ENCODE measurements at places on chromosomes 2 and 18.
A peak's percentile ranks its signal among the peaks of the same experiment; 100 is the strongest.

DNA sequence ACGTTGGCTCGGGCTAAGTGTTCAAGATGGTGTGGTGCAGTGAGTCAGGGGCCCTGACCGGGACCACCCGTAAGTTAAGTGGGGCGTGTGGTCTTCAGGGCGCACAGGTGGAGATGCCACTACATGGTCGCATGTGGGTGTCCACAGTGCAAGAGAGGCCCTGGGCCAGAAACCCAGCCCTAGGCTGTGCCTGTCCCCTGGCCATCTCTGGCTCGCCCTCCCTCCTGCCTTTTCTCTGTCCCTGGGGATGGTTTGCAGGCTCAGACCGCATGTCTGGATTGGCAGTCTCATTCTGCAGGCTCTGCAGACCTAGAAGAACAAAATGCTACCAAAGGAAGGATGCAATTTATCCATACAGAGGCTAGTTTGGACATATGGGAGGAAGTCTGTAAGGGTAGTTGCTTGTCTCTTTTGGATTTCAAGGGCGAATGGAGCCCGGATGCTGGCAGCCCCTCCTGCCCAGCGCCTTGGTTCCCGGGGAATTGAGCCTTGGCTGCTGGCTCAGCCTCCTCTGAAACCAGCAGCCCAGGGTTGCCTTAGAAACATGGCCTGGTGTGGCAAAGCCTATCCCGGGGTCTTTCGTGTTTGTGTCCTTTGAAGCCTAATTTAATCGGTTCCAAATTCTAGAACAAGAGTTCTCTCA is 417.5 kb upstream of the HS6ST1 start:
- DNase-seq = no peak

DNA sequence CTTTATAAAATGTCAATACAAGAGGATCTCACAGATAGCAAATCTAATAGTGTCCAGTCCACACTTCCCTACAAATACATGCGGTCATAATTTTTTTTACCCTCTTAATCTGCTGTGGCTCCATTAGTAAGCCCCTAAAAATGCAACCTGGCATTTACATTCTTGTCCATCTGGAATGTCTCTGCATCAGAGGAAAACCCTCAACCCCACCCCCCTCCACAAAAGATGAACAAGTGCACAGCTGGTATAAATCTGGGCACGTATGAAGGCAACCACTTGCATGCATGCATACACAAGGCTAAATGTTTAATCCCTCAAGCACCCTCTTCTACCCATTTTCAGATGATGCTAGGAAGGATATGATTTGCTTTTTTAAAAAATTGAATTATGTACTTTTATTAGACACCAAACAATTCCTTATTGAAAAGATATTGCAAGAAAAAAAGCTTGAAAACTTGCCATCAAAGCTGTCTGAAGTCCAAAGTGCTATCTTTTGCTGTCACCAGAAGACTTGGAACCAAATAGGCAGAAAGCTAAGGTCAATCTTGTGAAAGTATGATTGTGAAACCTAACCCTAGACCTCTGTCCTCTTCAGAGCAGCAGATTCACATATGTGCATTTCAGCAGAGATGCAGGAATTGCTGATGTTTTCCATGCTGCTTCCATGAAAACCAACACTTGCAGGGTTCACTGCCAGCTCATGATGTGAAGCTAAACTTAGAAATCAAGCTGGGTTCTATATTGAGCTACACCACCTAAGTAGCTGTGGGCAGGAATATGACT is 39.0 kb downstream of the IRS1 start:
- no peak for DNase-seq

DNA sequence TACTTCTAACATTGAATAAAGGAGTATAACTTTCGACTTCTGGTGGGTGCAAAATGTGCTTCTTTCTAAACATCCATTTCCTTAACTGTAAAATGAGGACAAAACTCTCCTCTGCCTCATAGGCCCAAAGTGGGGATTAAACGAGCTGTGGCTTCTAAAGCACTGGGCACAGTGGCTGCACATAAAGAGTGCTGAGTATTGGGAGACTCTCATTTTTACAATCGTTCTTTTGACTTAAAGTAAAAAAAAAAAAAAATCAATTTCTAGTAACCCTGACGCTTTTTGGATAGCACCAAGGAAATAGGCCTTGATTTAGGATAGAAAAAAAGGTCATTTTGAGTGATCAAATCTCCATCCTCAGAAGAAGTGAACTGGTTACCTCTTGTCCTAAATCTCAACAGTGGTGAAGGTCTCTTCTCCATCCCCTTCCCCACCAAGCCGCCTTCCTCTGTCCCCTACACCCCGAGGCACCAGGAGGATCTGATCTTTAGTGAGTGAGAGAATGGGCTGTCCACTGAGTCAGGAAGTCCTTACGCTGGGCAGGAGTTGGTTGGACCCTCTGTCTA is 161.6 kb downstream of the DDX1 start:
- no peak for DNase-seq

DNA sequence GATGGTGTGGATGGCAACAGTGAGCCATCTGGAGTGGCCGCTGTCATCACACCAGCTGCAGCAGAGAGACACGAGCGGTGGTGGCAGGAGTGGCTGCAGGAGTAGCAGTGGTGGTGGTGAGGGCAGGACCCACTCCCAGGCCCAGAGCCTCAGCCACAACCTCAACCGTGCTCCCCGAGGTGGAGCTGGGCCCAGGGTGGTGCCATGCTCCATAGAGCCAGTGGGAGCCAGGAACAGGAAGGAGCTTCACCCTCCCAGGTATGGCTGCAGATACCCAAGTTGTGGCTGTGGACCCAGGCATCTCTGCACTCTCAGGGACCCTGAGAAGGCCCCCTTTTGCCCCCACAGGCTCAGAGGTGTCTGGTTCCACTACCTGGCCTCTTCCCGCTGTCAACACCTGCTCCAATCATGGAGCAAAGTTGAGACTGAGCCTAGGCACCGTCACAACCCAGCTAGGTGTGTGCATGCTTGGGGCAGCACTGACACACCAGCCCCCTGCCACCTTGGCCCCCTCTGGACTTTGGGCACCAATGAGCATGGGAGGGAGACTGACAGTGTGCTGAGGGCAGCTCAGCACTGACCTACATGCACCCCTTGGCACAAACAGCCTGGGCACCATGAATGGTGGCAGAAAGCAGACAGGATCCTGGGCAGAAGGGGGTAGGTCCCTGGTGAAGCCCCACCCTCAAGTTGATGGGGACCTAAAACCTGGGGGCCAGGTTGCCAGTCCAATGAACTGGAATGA is 188.9 kb downstream of the NDUFA10 start:
- DNase-seq = no peak

- peak; percentile 13 for DNase-seq
These were observed 62.1 kb upstream of the ACKR3 start for GRCh38 chr2:236507393-236508085.

- DNase-seq = no peak
These were observed 21.7 kb upstream of the APCDD1 start for GRCh38 chr18:10432781-10433180.

Measured in activated naive CD4-positive, alpha-beta T cell (primary cell).